ENCODE measurements at places on chromosomes 12 and 14.

DNA sequence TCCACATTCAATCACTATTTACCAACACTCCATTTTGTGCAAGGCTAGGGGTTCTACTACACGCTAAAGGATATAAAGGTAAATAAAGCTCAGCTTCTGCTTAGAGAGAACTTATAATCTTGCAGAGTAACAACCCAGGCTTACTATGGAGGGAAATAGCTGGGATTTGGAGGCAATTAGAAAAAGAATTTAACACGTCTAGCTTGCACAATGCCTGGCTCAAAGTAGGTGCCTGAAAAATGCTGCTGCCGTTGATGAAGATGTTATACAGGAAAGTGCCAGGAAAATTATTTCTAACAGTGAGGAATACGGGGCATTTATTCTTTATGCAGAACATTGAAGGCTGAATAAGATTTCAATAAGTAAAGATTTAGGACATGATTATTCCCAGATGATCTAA is 214.2 kb downstream of the KITLG start:
- DNase-seq, result no peak

GRCh38 chr12:59031313-59031712 is 111.0 kb upstream of the LRIG3 start:
- DNase-seq, result no peak

DNA sequence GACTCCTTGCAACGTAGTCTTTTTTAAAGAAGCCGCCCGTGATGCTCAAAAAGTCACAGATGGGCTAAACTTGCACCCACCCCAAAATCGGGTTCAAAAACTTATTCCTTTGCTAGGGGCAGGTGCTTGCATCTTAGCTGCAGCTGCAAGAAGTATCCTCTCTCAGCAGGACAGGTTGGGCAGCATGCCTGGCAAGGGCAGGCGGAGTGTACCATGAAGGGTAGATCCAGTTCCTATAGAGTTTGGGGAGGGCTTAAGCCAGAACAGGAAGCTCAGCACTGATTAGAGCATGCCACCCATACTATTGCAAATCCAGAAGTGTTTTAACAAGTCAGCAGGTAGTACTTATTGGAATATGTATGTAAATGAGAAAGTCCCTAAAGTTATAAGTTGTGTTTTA is 48.7 kb downstream of the CPM start:
- DNase-seq, result no peak

DNA sequence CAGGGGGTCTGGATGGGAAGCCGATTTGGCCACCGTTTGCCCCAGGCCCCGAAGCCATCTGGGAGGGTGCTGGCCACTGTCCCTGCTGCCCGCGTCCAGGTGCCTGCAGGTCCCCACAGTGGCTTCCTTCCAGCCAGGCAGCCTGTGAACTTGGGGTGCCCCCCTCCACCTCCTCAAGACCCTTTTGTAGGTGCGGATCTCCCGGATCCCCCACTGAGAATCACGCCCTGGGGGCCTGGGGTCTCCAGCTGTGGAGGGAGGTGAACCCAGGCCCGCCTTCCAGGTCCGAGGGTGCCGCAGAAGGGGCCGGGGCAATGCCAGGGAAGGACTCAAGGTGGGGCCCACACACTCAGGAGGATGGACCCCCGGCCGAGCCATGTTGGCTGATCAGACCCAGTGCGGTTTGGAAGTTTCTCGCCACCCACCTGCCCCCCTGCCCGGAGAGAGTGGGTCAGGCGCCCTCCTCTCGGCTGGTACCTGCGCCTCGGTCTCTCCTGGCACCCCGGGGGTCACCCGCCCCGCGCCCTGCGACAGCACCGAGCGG is 1.7 kb downstream of the MMP17 start:
- DNase-seq, result no peak

All from Ammon's horn (tissue), 1 donor.